ENCODE measurements at places on chromosomes 7 and 10.

- DNase-seq: no peak
Measured at GRCh38 chr7:3887096-3887690, 586.1 kb downstream of the SDK1 start.

DNA sequence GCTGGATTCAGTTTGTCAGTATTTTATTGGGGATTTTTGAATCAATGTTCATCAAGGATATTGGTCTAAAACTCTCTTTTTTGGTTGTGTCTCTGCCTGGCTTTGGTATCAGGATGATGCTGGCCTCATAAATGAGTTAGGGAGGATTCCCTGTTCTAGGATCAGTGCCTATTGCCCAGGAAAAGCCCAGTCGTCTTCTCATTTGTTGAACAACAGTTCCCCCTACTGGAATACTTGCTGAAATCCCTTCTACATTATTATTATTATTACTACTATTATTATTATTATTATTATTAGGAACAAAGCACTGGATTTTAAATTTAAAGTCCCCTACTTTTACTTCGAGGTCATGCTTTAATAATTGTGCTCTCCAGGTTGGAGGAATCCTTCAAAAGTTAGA lies 528.9 kb downstream of the MAGI2 start:
- no peak for DNase-seq

DNA sequence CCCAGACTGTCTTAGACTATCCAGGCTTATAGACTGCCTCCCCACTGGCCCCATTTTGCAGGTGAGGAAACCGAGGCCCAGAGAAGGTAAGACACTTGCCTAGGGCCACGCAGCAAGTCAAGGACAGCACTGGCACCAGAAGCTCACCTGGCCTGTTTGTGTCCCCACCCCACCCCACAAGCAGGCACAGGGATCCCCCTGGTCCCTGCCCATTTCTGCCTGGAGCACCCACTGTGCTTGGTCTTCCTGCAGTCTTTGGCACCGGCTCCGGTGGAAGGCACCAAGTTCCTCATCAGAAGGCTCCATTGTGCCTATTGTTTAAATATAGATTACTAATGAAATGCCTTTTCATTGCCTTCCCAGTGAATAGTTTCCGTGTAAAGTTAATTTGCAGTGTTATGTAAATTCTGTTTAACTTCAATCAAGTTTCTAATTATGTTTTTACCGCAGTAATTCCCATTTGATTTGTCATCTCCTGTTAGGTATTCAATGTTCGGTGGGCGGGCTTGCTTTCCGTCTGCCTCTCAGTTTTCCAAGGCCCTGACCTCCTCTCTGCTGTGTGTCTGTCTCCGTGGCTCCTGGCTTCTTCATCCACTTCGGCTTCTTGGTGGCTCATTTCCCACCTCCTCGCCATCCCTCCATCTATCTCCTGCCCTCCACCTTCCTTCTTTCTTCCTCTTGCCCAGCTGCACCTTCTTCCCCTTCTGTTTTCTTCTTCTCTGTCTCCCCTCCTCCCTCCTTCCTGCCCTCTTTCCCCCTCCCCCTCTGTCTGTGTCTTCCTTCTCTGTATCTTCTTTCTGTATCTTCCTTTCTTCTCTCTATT lies 75.8 kb downstream of the ZMIZ1 start:
- DNase-seq: no peak

DNA sequence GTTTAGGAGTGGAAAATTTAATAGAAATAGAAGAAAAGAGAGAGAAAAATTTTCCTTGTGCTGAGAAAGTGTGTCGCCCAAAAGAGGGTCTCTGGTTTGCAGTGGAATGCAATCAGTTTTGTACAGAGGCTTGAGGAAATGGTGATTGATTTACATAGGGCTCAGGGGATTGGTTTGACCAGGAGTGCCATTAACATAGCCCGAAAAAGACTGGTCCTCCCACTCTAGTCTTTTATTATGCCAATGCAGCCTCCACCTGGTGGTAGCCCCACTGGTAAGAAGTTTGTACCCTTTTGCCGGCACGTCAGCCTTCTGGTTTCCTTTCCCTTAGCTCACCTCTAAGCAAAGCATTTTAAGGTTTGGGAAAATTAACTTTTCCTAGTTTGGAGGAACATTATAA lies 885.3 kb downstream of the XPNPEP1 start:
- no peak for DNase-seq

DNA sequence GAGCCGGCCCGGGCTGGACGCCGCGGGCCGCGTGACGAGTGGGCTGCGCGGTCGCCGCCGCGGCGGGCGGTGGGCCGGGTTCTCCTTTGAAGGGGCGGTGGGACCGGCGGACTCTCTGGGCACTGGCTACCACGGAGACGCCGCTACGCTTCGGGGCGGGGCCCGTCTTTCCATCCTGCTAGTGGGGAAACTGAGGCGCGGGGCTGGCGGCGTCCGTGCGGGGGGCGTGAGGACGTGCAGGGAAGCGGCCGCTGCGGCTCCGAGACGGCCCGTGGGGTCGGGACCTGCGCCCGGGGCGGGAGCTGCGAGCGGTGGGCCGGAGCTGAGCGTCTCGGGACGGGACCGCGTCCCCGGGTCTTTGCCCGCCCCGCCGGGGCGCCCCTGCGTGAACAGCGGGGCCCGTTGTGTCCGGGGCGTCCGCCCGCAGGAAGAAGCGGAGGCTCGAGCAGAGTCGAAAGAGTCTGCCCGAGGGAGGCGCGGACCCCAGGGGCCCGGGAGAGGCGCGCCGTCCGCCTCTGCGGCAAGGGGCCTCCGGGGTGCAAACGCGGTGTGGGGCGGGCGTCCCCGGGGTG lies 548 bp upstream of the BNIP3 start:
- no peak for DNase-seq

- no peak for DNase-seq
Measured at GRCh38 chr7:542713-543500, 23.3 kb upstream of the PDGFA start.

GRCh38 chr10:77724820-77725219 lies 87.2 kb upstream of the KCNMA1 start:
- DNase-seq: no peak

DNA sequence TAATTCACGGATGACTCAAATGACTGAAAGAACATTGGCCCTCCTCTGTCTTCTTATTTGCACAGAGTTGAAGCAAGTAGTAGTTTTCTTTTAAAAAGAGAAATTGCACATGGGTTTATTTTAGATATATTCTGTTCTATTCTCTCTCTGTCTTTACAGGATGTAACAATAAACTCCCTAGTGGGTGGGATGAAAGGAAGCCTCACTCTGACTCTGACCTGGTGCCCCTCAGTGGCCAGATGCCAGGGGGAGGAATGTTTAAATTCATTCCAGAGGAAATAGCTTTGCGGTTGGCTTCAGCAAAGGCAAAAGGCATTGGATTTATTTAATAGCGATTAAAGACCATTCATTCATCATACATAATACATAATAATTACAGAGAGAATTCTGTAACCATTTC lies 156.4 kb upstream of the MTPN start:
- no peak for DNase-seq

DNA sequence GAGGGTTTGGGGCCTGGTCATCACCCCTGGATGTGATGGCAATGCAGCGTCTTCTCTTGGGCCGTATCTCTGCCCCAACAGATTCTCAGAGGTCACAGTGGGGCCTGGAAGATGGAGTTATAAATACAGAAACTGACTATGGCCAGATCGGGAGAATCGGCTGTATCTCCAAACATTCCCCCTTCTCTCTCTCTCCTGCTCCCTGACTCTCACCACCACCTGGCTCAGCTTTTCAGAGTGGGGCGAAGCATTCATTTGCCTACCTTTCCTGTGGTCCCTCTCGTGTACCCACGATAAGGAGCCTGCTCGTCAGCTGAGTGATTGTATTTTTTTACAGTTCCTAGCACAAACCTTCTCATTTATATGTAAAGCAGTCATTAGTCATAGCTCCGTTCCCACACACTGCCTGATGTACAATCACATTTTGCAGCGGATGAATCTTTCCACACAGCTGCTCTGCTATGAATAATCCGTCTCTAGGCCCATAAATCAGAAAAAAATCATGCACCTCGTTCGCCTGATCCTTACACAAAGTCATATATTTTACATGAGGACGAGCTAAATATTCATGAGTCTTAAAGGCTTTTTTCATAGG lies 23.2 kb upstream of the BTRC start:
- DNase-seq: peak; percentile 50

DNA sequence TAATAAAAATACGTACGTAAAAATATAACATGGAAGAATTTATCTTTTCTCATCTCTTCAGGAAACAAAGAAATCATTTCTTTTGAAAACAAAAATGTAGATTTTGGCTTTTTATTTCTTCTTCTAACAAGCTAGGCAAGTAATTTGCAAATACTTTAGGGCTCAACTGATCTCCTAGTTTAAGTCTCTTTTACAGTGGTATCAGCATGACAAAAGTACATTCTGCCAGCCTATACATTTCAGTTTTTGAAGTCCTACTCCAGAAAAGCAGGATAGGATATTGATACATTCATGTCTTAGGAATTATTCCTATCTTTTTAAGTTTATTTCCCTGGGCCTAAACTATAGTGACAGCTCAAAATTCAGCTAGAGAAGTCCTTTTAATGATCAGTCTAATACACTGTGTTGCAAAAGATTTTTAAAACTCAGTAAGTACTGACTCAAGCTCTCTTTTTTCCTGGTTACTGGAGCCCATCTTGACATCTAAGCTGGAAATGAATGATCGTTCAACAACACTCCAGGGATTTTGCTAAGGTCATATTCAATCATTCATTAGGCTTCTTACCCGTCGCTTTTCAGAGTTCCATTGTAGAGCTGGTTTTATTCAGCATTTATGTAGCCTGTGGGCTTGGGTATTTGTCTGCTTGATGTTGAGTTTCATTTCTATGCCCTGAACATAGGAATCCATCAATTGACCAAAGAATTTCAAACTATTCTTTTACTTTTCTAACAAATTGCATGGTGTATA lies 12.2 kb upstream of the FAM53B start:
- no peak for DNase-seq

GRCh38 chr10:102479651-102480050 lies 22.9 kb downstream of the ACTR1A start:
- DNase-seq: no peak

- DNase-seq: peak; percentile 75
Measured at GRCh38 chr7:12594122-12594897, 23.8 kb downstream of the SCIN start.

DNA sequence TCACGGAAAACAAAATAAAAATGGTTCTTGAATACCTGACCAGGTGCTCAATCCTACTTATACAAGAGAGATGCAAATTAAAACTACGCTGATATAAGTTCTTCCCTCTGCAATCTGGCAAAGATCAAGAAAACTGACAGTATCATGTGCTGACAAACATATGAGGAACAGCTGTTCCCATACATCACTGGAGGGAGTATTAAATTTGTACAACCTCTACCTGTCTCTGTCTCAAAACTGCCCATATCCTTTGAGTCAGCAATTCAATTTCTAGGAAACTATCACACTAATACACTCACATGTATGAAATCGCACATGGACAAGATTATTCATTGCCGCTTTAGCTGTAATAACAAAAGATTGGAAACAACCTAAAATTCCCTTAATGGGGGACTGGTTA lies 11.0 kb upstream of the IL6 start:
- no peak for DNase-seq

- DNase-seq: no peak
Measured at GRCh38 chr10:35387768-35388167, 51.5 kb downstream of the CCNY start.

DNA sequence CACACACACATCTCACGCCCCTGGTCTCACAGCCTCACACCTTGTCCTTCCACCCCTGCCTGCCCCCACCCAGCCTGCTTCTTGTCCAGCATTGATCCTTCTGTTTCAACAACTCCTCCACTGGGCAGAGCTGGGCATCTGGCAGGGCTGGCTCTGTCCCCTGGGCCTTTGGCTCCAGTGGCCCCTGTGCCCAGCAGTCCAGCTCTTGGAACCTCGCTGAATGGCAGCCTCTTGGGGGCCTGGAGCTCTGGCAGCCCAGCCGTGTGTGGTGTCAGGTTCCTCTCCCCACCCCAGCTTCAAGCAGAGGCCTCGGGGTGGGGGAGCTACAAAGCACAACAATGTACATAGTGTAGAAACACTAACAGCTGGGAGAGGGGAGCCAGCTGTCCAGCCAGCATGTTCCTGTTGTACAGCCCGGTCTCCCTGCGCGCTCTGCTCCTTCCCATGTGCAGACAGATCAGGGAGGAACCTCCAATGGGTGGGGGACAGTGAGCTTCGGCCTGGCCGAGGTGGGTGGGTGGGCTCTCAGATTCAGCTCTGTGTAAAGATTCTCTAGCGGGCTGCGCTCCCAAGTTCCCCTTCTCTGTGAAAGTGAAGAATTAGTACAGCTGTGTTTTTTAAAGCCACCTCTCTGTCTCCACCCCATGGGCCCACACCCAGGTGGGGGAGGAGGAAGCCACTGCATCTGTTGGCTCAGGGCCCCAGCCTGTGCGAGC lies 19.4 kb downstream of the ZMIZ2 start:
- DNase-seq: peak; percentile 84

DNA sequence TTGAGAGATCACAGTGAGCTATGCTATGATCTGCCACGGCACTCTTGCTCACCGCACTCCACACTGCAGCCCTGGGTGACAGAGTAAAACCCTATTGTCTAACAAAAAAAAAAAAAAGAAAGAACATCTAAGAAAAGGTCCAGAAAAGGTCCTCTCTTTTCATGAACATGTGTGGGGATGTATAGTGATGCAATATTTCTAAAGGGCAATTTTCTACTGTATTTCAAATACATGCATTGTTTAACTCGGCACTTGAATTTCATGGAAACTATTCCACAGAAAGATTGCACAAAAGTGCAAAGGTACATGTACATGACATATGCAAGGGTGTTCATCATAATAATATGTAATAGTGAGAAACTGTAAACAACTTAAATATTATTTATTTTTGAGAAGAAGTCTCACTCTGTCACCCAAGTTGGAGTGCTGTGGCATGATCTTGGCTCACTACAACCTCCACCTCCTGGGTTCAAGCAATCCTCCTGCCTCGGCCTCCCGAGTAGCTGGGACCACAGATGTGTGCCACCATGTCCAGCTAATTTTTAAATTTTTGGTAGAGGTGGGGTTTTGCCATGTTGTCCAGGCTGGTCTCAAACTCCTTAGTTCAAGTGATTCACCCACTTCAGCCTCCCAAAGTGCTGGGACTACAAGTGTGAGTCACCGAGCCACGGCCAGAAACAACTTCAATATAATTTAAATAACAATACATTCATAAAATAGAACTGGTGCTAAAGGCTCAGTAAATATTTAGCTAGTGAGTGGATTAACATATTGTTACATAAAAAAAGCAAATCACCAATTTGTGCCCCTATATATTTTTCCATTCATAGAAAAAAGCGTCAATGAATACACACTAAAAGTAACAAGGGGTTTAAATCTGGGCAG lies 1.3 kb upstream of the PPRC1 start:
- DNase-seq: no peak

DNA sequence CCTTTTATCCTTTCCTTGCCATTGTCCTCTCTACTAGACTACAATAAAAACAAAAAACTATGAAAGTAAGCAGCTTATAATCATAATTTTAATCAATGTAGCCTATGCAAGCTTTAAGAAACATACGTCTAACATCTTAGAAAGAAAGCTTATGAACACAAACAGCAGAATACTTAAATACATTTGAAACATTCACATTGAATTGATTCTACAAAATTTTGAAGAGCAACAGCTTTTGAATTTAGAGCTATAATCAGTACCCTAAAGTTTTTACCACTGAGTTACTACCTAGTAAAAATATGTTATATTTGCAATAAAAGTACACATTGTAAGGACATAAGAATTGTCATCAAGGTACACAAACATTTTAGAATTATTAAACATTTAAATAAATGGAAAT lies 7.2 kb downstream of the MEOX2 start:
- DNase-seq: no peak
